ENCODE measurements at places on chromosomes 5 and 9. TPM values are rescaled to one million over a fixed set of nuclear protein-coding genes. Genes with fewer than 3 reads are reported as not detected.

DNA sequence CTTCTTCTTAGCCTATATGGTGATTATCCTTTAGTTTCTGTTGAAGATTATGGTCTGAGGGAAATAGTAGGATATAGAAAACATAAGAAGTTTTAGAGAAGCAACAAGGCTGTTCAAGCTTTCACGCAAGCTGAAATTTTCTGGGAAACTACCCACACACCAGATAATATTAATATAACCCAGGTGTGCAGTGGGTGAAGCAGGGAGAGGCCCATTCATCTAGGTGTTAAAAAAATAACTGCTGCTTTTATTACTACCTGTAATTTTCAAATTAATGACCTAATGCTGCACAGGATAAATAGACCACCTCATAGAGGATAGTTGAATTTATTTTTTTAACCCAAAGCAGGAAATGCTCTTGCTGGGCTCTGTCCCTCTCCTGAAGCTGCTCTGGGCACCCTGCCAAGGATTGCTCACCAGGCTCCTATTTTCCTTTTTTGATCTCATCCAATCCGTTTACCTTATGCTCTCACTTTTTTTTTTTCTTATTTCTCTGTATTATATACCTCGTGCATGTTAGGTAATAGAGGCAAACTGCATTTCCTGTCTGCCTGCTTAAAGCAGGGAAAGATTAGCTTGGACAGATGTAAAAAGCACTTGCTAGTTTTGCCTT is 124.3 kb upstream of the SLC12A2 start:
- DNase-seq: peak; percentile 57

DNA sequence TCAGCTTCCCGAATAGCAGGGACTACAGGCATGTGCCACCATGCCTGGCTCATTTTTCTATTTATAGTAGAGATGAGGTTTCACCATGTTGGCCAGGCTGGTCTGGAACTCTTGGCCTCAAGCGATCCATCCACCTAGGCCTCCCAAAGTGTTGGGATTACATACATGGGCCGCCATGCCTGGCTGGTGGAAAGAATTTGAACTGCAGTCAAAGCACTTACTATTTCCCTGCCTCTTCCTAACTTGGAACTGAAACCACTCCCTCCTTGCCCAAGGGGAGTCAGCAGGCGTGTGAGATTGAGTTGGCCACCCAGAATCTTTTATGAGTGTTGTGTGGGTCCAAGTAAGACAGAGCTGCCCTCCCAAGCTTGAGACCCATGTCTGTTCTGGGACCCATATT is 86.1 kb upstream of the PTPN3 start:
- DNase-seq: no peak

- DNase-seq: no peak
Observed at GRCh38 chr9:1922026-1922425, 93.1 kb upstream of the SMARCA2 start.

The SEMA5A gene
- 23.4 TPM for total RNA-seq

GRCh38 chr9:133238851-133239532 is 29.9 kb upstream of the OBP2B start:
- DNase-seq: peak; percentile 80

GRCh38 chr5:133393776-133394476 is 218.4 kb downstream of the FSTL4 start:
- no peak for DNase-seq

DNA sequence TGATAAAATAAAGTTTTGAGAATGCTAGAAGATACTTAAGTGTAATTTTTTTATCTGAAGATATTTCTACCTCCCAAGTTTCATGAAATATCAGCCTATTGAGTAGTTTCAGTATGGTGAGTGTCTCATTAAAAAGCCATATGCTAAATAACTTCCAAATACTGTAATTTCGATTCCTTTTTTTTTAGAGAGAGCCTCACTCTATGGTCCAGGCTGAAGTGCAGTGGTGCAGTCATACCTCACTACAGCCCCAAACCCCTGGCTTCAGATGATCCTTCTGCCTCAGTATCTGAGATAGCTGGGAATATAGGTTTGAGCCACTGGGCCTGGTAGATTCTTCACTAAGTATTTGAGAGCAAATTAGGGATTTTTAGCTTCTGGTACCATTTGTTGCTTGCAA is 24.5 kb downstream of the CDC42SE2 start:
- DNase-seq: no peak

GRCh38 chr5:126527892-126528291 is 67.1 kb downstream of the ALDH7A1 start:
- no peak for DNase-seq

The CTXN3 gene
- total RNA-seq: not detected

DNA sequence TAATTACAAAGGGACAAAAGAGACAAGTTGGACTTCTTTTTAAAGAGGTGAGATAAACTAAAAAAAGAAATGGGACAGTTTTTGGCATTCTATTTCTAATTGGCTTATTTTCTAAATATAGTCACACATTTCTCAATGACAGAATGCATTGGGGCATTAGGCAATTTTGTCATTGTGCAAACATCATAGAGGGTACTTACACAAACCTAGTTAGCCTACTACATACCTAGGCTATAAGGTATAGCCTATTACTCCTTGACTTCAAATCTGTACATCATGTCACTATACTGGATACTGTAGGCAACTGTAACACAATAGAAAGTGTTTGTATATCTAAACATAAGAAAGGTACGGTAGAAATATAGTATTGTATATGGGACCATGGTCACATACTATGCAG is 56.1 kb downstream of the LSM11 start:
- DNase-seq: no peak

The BTNL9 gene
- total RNA-seq: 23.5 TPM

DNA sequence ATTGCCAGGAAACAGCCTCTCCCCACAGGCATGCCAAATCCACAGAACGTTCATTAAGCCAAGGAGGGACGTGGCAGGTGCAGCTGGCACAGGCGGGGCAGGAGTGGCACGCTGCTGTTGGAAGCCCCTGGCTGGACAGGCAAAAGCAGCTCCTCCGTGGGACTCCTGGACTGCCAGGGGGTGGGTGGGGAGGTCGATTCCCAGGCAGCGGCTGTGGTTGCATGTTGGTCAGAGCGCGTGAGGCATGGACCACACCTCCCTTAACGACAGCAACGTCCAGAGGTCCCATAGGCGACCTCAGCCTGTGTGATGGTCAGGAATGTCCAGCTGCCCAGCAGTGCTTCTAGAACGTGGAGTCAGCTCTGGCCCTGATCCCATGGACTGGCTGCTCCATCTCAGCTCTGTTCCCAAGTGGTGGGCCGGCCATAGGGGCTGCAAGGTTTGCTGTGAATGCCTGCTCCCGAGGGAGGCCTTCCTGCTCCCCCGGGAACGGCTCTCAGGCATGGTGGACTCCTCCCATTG is 6.9 kb downstream of the SLC6A19 start:
- no peak for DNase-seq

All from lung (tissue), 17 donors.